ENCODE measurements at places on chromosomes 7 and 10.

DNA sequence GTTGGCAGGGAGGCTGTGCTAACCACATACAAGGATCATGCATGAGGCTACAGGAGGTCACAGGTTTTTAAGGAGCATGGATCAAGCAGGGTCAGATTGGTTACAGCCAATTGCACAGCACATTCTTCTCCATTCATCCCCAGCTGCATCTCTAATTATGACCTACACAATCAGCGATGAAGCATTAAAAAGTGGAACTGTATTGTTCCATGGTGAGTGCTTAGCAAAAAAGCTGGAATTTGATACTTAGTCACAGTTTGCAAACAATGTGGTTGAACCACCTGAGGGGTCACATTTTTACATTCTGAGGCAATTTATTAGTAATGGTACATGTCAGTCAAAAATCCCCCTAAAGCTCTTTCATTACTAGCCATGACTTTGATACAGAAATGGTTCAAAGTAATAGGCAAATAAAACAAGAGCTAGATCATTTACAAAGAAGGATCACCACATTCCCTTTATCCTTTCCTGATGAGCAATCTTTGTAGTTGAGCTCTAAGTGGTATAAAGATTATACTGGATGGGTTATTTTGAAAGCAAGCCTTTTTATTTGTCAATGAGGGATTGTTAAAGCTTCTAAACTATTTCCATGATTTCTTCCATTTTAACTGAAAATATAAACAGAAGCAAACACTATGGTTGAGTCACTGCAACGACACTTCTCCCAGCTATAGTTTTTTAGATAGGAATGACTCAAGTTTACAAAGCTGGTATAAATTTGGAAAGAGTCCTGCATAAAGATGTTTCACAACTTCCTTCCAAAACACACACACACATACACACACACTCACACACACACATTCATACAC, 217.8 kb upstream of the SEMA3A start:
- no peak for DNase-seq

- no peak for DNase-seq
These were observed 173.9 kb upstream of the NPY start for GRCh38 chr7:24110056-24110455.

DNA sequence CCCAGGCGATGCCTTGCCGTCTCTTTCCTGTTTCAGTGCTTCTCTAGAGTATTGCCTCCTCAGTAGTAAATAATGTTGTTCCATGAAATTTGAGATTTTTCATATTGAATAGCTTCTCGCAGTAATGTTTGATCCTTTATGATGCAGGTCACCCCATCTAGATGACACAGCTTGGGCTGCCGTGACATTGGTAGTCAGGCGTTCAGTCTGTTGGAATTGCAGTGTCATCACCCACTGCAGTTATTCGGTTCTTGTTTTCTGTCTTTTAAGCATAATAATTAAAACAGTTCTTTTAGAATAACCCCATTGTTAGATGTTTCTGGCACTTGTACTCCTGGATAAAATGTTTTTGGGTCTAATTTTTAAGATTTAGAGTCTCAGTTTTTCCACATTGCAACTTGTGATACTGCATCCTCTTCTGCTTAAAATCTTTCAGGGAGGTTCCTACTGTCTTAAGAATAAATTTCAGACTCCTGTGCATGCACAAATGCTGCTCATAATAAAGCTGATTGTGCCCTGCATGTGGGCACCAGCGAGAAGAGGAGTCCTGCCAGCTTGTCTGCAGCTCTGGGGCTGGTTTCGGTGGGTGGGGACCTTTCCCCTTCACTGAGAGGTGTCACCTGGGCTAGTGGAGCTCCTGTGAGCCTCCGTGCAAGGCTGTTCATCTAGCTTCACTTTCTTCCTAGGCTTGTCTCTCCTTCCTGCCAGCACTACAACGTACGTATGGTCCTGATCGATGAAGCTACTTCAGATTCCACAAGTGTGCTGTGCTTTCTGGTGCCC, 44.8 kb downstream of the SDK1 start:
- DNase-seq = no peak

DNA sequence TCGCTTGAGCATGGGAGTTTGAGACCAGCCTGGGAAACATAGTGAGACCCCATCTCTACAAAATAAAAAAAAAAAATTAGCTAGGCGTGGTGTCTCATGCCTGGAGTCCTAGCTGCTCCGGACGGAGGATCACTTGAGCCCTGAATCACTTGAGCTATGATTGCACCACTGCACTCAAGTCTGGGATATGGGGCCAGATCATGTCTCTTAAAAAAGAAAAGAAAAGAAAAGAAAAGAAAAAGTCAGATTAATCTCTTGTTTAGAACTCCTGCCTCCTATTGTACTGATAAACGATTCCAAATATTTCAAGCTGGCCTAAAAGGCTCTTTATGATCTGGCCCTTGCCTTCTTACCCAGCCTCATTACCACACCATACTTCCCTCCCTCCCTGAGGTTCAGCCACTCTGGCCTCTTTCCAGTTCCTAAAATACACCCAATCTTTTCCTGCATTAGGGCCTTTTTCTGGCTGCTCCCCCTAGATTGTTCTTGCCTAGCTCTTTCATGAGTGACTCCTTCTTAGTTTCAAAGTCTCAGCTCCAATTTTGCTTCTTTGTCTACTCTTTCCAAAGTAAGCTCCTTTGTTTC, 41.7 kb downstream of the VCL start:
- no peak for DNase-seq

- DNase-seq = no peak
These were observed 14.3 kb upstream of the LARP4B start for GRCh38 chr10:945778-946177.

DNA sequence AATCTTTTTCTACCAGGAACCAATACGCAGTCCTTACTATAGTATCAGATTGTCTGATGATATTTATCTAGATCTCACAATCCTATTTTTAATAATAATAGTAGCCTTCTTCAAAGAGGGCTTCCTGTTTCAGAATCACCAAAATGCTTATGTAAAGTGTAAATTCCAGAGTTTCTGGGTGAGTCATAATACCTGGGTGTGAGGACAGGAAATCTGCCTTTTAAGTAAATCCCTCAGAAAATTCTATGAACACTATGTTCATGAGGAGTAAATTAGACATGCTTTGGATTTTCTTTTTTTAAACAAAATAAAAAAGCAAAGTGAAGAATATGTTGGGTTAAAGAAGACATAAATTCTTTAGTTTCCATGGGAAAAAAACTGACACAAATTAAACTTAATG, 20.5 kb downstream of the DKK1 start:
- DNase-seq = no peak

GRCh38 chr10:66505003-66505657, 420.7 kb upstream of the LRRTM3 start:
- DNase-seq = no peak

DNA sequence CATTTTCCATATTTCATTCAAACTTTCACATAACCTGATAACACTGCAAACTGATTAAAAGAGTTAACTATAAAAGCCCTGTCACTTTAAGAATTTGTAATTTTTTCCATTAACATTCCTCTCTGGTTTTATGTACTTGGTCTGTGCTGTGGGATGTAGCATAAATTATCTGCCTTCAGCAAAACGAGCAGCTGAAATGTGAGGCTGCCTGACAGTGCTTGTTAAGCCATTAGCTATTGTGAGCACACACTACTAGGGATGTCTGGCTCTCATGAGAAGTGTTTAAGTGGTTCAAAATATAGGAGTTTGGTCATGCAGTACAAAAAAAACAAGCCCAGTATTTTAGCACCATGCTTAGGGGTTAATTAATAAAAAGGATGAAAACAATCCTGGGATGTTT, 63.0 kb downstream of the HOXA1 start:
- DNase-seq = no peak

DNA sequence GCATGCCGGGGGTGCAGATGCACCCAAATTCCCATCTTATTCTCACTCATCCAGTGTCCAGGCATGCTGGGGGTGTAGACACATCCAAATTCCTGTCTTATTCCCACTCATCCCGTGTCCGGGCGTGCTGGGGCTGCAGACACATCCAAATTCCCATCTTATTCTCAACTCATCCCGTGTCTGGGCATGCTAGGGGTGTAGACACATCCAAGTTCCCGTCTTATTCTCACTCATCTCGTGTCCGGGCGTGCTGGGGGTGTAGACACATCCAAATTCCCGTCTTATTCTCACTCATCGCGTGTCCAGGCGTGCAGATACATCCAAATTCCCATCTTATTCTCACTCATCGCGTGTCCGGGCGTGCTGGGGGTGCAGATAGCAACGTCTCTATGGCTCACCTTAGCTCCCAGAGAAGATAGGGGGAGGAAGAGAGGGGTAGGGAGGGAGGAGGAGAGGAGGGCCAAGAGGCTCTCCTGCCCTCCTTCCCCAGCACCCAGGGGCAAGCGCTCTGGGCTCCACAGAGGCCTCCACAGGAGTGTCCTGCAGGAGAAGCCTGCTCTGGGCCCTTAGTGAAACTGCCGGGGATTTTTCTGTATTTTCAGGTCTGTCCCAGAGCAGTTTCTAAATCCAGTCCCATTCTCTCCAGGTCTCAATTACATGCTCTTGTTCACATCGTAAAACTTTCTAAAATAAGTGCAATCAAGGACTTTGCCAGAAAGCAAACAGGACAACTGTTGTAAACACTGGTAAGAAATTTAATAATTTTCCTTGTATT, 210.8 kb downstream of the DIP2C start:
- no peak for DNase-seq

GRCh38 chr7:148588670-148589131, 1.9 kb upstream of the C7orf33 start:
- DNase-seq = no peak

- DNase-seq = no peak
These were observed 38.7 kb downstream of the CDK6 start for GRCh38 chr7:92797693-92798092.

- DNase-seq = no peak
These were observed at the start of gene PAPOLB for GRCh38 chr7:4861673-4862072. PAPOLB (minus strand) TSS chr7:4862030; CDS start chr7:4861810, 220 bp downstream.

DNA sequence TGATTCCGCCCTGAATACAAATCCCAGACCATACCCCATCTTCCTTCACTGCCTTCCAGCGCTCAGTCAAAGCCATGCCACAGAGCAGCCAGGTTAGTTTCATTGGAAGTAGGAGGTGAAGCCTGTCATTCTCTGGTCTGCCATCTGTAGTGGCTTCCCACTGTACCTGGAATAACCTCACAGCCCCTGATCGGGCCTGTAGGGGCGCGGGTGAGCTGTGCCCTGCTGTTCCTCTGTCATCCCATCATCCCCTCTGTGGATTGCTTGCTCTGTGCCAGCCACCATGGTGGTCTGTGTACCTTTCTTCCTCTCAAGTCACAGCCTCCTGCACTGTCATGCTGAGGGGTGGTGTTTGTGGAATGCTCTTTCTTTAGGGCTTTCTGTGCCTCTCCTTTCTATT, 155.1 kb downstream of the ZNF22 start:
- no peak for DNase-seq

- no peak for DNase-seq
These were observed 25.3 kb downstream of the PFKFB3 start for GRCh38 chr10:6228010-6228511.

DNA sequence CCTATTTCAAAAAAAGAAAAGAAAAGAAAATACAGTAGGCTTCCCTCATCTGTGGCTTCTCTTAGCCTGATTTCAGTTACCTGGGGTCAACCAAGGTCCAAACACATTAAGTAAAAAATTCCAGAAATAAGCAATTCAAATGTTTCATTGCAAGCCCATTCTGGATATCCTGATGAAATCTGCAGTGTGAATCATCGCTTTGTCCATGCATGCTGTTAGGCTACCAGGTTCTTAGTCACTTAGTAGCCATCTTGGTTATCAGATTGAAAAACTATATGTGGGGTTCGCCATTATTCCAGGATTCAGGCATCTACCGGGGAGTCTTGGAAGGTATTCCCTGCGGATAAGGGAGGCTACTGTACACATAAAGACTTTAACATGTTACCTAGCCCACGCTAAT, 991 bp upstream of the FAM204A start:
- DNase-seq = no peak

All from stimulated activated CD8-positive, alpha-beta memory T cell treated with anti-CD3 and anti-CD28 coated beads, Interleukin-7, amount 100 ng/mL, for 4 hours (primary cell).